ENCODE measurements at places on chromosomes 11 and 22.

DNA sequence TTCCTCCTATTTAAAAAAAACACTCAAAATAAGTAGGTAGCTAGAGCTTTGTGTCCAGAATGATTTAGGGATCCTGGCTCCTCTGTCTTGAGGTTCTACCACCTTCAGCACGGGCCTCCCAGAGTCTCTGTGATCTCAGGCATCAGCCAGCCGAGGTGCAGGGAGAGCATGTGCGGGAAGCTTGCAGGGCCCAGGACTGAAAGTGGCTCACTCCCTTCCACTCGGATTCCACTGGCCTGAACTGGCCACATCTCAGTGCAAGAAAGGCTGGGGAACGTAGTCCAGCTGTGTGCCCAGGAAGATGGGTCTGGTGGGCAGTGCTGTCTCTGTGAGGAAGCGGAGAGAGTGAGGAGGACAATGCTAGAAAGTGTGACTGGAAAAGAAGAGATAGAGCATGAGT lies 68.3 kb upstream of the MYOD1 start:
- DNase-seq: no peak

DNA sequence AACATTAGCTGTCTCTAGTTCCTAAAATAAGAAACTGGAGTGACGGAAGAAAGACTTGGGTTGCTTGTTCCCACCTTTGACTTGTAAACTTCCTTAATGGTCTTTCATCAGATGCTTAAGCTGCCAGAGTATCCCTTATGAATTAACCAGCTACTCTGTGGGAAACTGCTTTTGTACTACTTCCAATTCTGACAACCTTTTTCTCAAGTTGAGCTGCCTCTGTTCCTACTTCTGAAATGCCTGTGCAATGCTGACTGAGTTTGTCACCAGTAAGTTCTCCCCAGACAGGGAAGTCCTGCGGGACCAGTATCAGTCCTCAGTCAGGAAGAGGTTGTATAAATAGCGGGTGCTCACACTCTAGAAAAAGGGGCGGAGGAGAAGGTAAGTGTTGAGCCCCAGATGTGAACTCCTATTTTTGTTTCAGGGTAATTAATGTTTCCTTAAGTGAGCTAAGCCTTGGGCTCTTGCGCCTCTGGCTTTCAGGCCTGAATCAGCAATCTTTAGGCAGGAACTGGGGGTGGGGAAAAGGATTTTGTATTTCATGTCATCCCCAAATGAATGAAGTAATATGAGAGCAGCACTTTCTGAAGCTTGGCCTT lies 67.2 kb downstream of the CECR2 start:
- no peak for DNase-seq

- no peak for DNase-seq
These were observed 35.7 kb downstream of the SIK3 start for GRCh38 chr11:117062498-117062897.

- DNase-seq: no peak
These were observed at the start of gene PARVA for GRCh38 chr11:12377106-12377823. Gene PARVA (plus strand): TSS chr11:12377571. CDS start chr11:12377648, 77 bp downstream.

DNA sequence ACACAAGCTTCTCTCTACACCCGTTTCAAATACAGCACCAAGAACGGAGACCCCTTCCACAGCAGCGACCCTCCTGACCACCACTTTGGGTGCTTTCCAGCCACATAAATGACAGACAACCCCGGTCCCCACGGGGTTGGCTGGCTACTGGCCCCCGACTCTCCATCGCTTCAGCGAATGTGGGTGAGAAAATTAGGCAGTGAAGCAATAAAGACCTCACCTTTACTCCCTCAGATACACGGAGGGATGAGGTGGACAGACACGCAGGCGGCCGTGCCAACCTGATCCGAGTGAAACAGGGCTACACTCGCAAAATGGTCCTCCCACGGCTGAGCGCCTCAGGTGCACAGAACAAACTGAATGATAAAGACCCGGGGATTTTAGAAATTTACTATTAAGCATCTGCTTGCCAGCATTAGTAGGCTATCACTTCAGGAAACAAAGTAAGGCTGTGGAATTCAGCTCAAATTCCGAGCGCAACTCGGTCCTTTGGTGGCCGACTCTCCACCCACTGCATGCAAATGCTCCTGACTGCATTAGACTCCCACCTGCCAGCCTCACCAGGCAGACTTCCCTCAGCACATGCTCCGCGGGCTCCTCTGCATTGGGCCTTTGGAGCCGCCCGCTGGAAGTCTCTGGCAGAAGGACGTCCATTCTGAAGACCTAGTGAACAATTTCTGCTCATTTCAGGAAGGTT lies 12.8 kb upstream of the EFCAB6 start:
- no peak for DNase-seq

DNA sequence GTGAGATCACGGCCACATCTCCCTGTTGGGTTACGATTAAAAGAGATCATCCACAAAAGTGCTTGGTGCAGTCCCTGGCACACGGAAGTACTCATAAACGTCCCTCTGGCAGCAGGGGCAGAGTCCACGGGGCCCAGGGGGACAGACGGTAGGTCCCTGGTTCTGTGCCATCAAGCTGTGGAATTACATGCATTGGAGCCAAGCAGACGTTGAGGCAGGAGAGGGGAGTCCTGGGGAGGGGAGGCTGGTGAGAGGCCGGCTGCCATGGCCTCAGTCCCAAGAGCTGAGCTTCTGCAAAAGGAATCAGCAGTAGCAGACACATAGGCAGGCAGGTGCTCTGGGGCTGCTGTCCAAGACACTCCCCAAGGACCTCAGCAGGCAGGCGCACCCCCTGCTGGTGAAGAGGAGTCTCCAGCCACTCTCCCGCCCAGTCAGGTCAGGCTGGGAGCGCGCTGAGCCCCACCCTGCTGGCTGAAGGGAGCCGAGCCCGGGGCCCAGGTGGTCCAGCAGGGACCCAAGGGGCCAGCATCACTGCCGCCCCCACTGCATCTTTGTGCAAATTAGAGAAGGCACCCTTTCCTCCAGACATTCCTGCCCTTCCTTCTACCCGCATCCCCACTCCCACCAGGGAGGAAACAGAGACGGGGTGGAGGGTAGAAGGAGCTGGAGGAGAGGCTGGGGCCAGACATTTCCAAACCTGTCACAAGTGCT lies 7.6 kb upstream of the KCTD17 start:
- DNase-seq: peak; percentile 45

- DNase-seq: no peak
These were observed 464.7 kb downstream of the INSC start for GRCh38 chr11:15579287-15580001.

GRCh38 chr22:32528316-32528715 lies 53.7 kb downstream of the FBXO7 start:
- DNase-seq: no peak

- DNase-seq: no peak
These were observed 105.0 kb downstream of the ZBTB16 start for GRCh38 chr11:114164546-114164945.

GRCh38 chr11:447923-448731 lies 2.0 kb upstream of the PTDSS2 start:
- peak; percentile 93 for DNase-seq

DNA sequence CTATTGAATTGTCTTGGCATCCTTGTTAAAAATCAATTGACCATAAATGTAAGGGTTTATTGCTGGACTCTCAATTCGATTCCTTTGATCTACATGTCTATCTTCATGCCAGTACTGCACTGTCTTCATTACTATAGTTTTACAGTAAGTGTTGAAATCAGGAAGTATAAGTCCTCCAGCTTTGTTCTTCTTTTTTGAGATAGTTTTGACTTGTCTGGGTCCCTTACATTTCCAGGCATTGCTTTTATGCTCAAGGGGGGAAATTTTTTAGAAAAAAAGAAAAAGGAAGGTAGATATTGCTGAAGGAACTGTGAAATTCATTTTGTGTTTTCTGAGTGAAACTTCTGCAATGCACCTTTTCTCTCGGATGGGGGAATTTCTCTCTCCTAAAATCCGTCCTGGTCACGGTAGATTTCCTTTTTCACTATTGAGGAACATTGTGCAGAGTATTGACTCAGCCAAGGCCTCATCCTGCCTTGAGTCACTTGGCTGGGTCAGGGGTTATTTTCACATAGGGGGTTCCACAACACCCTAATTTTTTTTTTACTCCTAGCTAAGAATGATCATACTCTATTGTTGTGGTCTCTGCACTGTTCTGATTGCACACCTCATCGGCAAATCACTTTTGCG lies 2.8 kb upstream of the ACER3 start:
- DNase-seq: no peak

DNA sequence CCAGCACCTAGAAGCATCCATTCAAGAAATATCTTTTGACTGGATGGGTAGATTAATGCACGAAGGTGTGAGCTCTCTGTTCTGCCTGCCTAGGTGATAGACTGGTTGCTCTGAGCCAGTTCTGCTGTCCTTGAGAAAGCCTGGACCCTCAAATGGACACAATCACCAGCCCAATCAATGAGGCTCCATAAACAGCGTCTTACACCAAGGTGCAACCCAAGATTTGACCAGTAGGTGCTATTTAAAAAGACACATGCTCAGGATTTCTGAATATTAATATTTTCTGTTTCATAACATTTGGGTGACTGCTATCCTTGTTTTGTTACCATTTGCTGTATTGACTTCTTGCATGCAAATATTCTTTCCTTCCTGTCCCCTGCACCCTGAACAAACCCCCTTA lies 39.0 kb downstream of the PAMR1 start:
- no peak for DNase-seq

GRCh38 chr11:100182927-100183326 lies 504.2 kb upstream of the ARHGAP42 start:
- no peak for DNase-seq

Measured in CD4-positive, alpha-beta T cell treated with Interleukin-2 at 100 ng/mL for 4 hours (primary cell).